A549 (cell line): ENCODE measurements at places on chromosomes 1 and 21.

GRCh38 chr1:172201572-172201971 lies 218.9 kb upstream of the C1orf105 start:
- no peak for DNase-seq

DNA sequence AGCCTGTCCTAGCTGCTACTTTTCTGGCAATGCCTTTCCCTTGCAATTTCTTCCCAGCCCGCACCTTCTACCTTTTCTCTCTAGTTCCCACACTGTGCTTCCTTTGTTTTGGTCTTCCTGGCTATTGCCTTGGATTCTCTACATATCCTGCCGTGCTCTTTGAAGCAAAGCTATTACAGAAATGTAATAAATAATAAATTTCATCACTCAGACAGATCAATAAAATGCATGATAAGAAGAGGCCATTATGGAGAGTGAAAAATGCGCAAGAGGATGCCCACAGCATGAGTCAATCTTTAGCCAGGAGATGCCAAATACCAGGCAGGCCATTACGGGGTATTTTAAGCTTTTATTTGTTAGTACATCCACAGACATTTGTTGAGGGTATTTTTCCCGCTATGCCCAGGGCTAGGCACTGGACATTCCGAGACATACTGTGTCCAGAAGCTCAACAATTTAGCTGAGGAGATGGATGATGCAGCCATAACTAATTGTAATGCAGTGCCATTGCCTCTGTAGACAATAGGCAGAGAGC lies 163.6 kb downstream of the ST6GALNAC3 start:
- peak; percentile 1 for DNase-seq

DNA sequence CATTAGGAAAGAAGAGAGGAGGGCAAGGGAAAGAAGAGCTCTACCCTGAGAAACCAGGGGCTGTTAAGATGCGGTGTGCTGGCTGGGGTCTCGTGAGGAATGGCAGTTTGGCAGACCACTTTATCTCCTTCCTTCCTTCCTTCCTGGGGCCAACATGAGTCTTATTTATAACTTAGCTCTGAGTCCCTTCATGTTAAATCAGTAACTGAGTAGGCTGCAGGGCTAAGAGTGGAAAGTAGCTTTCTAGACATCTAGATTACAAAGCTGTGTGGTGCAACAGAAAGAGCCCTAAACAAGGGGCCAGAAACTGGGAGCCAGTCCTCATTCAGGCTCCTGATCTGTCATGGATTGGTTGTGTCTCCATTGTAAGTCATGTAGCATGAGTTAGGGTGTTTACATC lies 135.4 kb upstream of the DUSP10 start:
- no peak for DNase-seq

- no peak for DNase-seq
These were observed 79.0 kb downstream of the PCP4 start for GRCh38 chr21:39946199-39946598.

GRCh38 chr1:61318319-61319125 lies 236.2 kb downstream of the NFIA start:
- DNase-seq, result no peak

DNA sequence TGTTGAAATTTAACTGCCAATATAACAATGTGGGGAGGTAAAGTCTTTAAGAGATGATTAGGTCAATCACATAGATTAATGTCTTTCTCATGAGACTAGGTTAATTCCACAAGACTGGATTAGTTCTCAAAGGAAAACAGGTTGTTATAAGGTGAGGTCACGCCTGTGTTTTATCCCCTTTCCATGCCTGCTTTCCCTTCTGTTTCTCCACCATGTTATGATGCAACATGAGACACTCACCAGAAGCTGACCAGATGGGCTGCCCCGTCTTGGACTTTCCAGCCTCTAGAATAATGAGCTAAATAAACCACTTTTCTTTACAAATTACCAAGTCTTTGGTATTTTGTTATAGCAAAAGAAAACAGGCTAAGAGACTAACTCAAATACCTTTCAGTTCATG lies 70.8 kb downstream of the DDAH1 start:
- DNase-seq, result no peak

DNA sequence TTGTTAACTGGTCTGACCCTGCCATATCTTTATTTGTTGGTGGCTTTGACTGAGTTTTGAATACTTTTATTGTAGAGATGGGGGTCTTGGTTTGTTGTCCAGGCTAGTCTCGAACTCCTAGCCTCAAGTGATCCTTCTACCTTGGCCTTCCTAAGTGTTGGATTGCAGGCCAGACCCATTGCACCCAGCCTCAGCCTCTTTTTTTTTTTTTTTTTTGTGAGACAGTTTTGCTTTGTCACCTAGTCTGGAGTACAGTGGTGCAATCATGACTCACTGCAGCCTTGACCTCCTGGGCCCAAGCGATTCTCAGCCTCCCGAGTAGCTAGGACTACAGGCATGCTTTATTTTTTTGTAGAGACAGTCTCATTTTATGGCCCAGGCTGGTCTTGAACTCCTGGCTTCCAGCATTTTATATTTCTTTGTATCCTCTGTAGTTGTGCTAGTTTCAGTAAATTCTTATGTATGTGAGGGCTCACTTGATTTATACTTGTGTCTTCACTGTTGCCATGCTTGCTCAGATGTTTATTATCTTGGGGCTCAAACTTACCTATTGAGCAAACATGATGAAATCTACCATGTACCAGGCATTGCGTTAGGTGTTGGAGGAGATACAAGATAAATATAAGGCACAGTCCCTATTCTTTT lies 24.1 kb downstream of the THRAP3 start:
- peak; percentile 30 for DNase-seq

DNA sequence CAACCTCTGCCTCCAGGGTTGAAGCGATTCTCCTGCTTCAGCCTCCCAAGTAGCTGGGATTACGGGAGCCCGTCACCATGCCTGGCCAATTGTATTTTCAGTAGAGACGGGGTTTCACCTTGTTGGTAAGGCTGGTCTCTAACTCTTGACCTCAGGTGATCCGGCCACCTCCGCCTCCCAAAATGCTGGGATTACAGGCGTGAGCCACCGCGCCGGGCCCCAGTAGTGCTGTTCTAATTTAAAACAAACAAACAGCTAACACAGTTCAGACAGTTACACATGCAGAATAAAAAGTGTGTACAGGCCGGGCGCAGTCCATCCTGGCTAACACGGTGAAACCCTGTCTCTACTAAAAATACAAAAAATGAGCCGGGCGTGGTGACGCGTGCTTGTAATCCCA lies 35.6 kb upstream of the OPRD1 start:
- DNase-seq, result no peak

- DNase-seq, result peak; percentile 18
These were observed 471 bp downstream of the POLR3C start for GRCh38 chr1:145824499-145824842.

DNA sequence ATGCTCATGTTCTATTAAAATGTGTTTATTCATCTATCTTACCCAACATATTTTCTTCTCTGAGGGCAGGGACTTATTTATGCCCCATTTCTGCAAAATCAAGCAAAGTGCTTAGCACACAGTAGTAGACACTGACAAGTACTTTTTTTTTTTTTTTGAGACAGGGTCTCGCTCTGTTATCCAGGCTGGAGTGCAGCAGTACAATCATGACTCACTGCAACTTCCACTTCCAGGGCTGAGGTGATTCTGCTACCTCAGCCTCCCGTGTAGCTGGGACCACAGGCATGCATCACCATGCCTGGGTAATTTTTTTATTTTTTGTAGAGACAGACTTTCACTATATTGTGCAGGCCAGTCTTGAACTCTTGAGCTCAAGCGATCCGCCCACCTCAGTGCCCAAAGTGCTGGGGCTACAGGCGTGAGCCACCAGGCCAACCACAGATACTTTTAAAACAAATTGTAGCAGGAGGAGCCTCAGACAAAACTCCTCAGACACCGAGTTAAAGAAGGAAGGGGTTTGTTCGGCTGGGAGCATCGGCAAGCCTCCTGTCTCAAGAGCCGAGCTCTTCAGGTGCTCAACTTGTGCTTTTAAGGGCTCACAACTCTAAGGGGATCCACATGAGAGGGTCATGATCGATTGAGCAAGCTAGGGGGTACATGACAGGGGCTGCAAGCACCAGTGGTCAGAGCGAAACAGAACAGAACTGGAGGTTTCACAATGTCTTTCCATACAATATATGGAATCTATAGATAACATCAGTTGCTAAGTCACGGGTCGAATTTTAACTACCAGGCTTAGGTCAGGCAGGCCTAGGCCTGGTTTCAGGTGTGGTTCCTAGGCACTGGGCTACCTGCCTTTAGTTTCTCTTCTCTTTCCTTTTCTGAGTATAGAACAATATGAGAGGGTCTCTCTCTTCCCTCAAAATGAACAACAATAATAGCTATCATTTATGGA lies 5.7 kb upstream of the TMEM167B start:
- DNase-seq, result no peak

DNA sequence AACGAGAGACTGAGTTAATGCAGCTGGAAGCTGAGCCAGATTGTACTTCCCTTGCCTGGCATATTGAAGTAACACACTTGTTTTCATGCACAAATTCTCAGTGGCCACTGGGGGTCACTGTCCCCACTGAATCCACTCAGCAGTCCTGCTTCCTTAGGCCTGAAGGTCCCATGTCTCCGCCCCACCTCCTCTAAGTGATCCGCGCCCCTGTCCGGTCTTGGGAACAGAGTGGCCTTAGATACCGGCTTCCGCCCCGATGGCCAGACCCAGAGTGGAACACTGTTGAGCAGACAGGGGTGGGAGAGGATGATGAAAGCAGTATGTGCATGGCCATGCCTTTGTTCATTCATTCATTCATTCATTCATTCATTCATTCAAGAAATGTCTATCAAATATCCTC lies 34.8 kb downstream of the CHAF1B start:
- peak; percentile 84 for DNase-seq

- no peak for DNase-seq
These were observed 30.8 kb downstream of the DDR2 start for GRCh38 chr1:162663086-162663485.

GRCh38 chr1:244354810-244355278 lies 96.9 kb downstream of the ADSS2 start:
- no peak for DNase-seq

DNA sequence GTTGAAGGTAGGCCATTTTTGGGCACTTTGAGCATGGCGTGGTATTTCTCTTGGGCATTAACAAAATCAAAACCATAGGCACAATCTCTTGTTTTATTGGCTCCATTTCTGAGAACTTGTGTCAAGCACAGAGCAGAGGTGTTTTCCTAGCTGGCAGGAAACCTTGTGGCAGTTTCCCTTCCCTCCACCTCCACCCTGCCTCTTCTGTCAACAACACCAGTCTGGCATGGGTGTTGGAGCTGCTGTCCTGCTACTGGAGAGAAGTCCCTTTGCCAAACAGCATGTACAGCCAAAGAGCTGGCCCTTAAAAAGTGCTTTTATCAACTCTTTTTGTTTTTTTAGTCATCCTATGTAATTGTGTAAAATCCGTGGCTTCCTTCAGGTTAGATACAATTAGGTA lies 16.0 kb downstream of the ATP1A1 start:
- no peak for DNase-seq

DNA sequence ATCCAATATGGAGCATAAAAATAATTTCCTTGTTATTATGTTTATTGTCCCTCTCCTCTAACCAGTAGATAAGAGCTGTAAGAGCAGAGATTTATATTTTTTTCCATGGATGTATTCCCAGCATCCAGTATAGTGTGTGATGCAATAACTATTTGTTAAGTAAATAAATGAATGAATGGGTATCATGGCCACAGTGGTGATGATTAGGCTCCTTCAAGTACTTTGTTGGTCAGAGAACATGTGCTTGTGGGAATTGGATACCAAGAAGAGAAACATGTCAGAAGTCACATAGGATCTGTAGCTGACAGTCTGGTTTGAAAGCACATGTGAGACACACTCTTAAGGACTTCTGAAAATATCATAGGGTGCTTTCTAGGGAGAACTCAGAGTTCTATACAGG lies 588.5 kb downstream of the AGBL4 start:
- DNase-seq, result no peak

GRCh38 chr1:81071072-81071858 lies 729.5 kb upstream of the ADGRL2 start:
- DNase-seq, result no peak

DNA sequence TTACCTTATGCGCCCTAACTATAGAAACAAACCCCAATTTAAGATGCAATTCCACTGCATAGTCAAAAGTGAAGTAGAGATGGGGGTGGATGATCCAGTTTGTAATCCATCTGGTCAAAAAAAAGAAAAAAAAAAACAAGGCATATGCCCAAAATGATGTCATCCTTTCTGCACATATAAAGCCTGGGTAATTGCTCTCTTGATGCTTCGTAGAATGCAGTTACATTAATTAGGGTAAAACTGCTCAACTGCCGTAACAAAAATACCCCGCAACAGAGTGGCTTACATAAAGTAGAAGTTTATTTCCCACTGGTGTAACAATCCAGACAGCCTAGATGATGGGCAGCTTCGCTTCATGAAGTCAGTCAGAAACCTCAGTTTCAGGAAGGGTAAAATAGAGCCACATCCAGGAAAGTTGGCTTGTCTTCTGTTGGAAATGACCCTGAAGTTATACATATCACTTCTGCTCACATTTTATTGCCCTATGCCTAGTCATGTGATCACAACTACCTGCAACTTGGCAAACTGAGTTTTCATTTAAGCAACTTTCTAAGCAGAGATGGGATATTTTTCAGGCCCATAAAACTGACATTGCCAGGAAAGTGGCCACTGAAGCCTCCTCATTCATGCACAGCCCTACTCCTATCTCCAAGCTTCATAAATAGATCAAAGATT lies 221.7 kb downstream of the C1orf94 start:
- DNase-seq, result no peak

- no peak for DNase-seq
These were observed 45.1 kb downstream of the IVNS1ABP start for GRCh38 chr1:185271921-185272320.

- DNase-seq, result no peak
These were observed 9.7 kb upstream of the SRP9 start for GRCh38 chr1:225767634-225768540.

DNA sequence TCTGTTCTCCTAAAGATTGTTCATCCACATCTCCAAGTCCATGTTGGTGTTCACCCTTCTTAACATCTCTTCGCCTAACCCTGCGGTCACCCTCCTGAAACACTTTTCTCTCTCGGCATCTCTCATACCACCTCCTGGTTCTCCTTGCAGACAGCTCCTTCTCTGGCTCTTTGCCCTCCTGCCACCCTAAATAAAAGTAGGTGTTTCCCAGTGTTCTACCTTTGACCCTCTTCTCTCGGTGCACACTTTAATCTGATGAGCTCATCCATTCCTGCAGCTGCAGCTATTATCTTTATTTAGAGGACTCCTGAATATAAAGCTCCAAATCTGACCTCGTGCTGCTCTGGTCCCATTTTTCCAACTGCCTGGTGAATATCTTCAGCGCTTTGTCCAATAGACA lies 126.9 kb downstream of the TMEM53 start:
- DNase-seq, result no peak

DNA sequence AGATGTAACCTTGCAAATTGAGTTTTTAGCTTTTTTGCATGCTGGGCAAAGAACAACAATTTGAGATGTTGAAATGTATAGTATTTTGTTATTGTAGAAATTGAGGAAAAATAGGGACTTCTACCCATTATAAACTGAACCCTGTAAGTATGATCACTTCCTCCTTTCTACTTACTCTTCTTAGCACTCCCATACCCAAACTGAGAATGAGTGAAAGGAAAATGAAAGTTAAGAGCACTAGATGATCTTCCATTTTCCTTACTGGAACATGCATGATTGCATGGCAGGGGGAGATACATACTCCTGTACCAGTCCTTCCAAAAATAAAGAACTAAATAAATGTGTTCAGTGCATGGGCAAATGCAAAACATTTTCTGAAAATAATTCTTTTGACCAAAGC lies 107.4 kb upstream of the KIAA1614 start:
- DNase-seq, result no peak

GRCh38 chr1:36097693-36098585 lies 9.2 kb downstream of the ADPRS start:
- DNase-seq, result no peak
